Femur (tissue), 1 donor: ENCODE measurements at places on chromosomes 16 and 17.

- DNase-seq: no peak
Measured at GRCh38 chr16:82524976-82525375, 101.8 kb upstream of the CDH13 start.

DNA sequence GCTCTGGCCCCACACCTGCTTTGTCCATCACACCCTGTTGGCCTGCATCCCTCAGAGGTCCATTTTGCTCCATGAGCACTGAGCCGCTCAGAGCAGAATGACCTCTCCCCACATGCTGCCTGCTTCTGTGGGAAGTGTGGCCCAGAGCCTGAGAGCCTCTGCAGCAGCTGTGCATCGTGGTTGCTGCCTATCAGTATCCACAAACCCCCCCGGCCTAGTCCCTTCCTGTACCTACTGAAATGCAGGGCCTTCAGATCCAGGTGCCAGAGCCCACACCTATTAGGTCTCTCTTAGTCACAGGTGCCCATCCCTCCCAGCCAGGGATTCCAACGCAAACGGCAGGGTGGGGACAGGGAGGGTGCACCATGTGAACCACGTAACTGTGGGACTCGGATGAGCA lies 16.6 kb upstream of the TRPV3 start:
- DNase-seq: no peak

GRCh38 chr16:67847064-67847861 lies at the start of gene CENPT:
Gene CENPT, minus strand, starts transcription at chr16:67847693. Its CDS starts 13,834 bp downstream, at chr16:67833859.
- DNase-seq: peak; percentile 41

- DNase-seq: no peak
Measured at GRCh38 chr16:66095676-66096075, 270.8 kb upstream of the CDH5 start.

GRCh38 chr16:29816694-29817441 lies 916 bp downstream of the PAGR1 start:
- peak; percentile 71 for DNase-seq

GRCh38 chr17:59381716-59382570 lies 50.5 kb downstream of the YPEL2 start:
- peak; percentile 84 for DNase-seq

DNA sequence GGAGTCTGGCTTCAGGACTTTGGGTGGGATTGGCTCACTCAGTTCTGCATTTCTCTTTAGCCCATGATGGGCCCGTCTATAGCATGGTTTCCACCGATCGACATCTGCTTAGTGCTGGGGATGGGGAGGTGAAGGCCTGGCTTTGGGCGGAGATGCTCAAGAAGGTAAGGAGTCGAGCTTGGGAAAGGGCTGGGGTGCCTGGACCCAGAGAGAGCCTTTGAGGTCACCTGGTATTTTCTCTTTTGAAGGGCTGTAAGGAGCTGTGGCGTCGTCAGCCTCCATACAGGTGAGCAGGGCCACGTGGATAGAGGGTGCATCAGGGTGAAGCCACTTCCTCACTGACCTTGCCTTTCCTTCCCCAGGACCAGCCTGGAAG lies 2.2 kb downstream of the THOC6 start:
- no peak for DNase-seq

GRCh38 chr17:79991924-79992648 lies 43.6 kb downstream of the TBC1D16 start:
- peak; percentile 72 for DNase-seq

DNA sequence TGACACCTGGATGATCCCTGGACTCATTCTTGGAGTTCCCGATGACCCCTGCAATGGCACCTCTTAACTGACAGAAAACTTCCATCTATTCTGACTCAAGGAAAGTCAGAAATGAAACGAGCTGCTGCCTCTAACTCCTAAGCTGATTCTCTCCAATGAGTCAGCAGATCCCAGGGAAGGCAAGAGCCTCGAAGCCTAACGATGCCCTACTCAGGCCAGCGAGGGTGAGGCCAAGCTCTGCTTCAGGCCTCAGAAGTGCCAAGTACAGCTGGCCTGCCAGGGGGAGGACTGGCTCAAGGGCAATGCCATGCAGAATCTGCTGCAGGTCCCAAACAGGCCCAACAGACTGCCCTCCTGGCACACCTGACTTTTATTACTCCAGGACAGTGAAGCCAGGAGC lies 36.3 kb downstream of the PLXDC1 start:
- DNase-seq: no peak

DNA sequence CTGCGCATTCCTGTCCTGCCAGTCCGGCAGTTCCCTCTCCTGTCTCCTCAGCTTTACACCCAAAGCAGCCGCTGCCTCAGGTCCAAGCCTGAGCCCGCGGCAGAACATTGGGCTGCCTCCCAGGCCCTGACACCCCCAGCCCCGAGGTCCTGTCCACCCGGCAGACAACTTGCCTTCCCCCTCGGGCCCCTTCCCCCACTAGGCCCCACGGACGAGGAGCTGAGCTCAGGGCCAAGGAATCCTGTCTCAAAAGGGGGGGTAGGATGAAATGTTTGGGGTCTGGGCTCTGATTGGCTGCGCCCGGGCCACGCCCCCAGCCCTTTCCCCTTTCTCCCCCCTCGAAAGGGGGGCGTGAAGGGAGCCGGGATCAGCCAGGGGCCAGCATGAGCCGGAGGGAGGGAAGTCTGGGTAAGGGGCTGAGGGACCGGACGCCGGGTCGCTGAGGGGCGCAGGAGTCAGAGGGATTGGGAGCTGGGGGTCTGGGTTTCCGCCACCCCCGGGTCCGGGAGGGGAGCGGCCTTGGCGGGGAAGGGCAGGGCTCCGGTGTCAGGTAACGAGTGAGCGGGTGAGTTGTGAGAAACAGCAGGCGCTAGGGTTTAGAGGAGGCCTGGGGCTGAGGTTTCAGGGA lies at the start of gene CTF1:
Gene CTF1, plus strand, starts transcription at position 354 of the 628 bp plus-strand sequence. Its CDS starts 30 bp downstream, at position 384.
- DNase-seq: peak; percentile 93

- no peak for DNase-seq
Measured at GRCh38 chr17:18117982-18118975, 9.7 kb downstream of the MYO15A start.

- no peak for DNase-seq
Measured at GRCh38 chr16:11536104-11536866, 50.4 kb downstream of the LITAF start.

GRCh38 chr16:25855063-25855462 lies 163.3 kb downstream of the HS3ST4 start:
- DNase-seq: no peak

GRCh38 chr16:85571813-85572619 lies 41.1 kb upstream of the GSE1 start:
- no peak for DNase-seq

- no peak for DNase-seq
Measured at GRCh38 chr16:11909653-11910545, 5.9 kb downstream of the GSPT1 start.

DNA sequence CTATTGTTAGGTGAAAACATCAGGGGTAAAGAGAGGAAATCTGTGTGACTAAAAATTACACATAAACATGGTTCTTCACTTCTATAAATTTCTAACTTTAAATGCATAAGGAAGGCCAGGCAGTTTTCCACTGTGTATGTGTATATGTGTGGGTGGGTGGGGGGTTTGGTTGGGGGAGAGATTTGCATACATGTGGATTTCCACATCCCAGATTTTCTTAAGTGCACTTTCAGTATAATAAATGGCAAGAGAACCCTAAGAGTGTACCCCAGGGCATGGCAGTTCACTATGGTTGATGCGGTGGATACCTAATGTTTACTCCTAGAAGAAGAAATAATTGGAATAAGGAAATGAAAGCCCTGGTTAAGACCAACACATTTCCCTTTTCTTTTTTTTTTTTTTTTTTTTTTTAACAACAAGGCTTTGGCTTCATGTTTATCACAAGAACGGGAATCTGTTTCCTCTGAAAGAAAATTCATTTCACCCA lies 451.8 kb upstream of the CCL2 start:
- no peak for DNase-seq

DNA sequence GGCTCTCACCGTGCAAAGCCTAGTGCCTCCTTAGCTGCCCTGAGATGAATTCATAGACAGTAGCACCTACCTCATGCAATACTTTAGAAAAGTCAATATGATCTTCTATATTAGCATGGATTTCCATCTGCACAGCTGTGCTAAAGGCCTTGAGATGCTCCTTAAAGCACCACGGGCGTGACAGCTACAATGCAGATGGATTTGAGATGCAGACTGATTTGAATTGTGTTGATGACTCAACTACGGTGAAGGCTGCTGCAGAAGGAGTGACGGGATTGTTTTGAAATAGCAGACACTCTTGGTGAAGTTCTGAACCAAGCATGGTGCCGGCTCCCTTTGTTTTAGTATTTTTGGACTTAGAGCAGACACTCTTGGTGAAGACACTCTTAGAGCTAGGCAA lies 88.2 kb downstream of the SPECC1 start:
- DNase-seq: no peak

DNA sequence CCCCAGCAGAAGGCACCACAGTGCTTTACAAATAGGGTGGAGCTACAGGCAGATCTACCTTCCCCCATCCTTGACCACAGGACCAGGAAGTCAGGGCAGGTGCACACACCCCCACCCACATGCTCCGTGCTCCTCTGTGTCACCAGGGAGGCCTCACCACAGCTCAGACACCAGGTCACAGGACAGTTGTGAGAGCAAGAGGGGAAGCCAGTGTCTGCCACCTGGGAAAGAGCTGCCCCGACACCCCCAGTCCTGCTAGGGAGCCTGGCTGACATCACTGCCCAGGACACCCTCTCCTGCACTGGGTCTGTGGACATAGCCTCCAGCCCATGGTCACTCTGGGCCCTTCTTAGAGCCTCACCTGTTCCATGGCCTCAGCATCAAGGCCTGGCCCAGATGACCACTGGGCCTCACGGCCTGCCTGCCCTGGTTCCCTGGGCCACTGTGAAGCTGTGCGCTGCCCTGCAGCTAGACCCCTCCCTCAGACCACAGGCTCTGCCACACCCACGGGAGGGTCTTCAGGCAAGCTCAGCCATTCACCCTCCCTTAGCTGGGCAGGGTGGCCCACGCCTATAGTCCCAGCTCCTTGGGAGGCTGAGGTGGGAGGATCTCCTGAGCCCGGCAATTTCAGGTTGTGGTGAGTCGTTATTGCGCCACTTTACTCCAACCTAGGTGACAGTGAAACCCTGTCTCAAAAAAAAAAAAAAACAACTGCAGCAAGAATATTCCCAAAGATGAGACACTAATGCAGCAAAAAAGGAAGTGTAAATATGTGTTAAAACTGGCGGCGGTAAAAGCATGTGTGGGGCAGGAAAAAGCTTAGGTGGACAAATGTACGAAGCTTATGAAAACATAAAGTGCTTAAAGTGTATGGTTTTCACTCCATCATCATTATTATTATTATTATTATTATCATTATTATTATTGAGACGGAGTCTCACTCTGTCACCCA lies 14.2 kb downstream of the POLR3K start:
- no peak for DNase-seq

DNA sequence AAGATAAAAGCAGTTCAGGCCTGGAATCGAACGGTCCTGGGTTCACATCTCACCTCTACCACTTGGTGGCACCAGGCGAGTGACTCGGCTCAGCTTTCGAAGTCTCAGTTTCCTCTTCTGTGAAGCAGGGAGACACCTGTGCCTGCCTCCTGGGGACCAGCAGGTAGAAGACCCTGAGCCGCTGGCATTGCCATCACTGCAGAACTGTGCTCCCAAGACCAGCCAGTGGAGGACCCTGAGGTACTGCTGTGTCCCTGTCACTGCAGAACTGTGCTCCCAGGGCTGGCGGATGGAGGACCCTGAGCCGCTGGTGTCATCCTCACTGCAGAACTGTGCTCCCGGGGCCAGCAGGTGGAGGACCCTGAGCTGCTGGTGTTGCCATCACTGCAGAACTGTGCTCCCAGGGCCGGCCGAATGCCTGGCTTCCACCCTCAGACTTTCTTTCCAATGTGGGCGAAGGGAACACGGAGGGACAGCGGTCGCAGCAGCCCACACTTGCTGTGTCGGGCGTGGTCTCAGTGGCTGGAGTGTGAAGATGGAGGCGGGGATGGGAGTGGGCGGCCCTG lies 8.7 kb upstream of the SLC7A5 start:
- DNase-seq: no peak

- DNase-seq: no peak
Measured at GRCh38 chr17:55652825-55653224, 69.8 kb downstream of the TMEM100 start.

DNA sequence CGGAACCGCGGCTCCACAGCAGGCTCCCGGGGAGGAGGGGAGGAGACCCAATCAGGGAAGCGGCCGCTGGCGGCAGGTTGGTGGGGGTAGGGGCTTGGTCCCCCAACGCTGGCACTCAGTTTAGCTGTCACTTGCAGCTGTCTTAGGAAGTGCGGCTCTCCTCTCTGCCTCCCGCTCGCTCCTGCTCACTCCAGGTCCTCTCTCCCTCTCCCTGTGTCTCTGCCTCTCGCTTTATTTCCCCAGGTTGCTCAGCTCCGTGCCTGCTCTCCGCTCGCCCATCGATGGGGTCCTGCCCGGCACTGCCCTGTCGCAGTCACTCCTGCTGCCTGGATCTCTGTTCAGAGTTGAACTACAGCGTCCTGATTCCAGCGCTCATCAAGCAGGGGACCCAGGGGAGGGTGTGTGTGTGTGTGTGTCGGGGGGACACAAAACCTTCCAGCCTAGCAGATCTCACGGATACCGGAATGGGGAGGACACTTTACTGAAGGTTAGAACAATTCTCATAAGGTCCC lies 145.6 kb downstream of the ENGASE start:
- DNase-seq: no peak

GRCh38 chr16:1643521-1643920 lies 31.4 kb downstream of the CRAMP1 start:
- DNase-seq: no peak

DNA sequence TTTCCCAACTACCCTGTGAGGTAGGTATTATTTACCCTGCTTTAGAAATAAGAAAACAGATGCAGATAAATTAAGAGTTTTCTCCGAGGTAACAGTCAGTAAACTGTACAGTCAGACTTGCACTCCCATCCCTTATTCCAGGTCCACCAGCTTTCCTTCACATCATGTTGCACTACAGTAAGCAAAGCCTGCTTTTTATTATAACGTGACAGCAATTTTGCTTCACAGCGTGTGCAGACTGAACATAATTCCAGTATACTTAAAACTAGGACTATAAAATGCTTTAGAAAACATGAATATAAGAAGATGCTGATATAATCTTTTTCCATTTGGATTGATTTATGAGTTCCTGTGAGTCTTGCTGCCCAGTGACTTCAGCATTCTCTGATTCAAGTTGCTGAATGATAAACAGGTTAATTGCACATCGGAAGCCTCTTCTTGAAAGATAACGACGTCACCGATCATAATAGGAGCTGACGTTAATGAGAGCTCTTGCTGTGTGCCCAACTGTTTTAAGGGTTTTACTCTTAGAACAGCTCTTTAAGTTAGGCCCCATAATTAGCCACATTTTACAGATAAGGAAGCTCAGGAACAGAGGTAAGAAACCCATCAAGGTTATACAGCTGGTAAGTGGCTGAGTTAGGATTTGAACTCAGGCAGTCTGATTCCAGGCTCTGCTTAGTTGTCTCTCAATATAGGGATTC lies 1.4 kb downstream of the LIG3 start:
- DNase-seq: no peak
